NCI-H1694 treated with DMSO at 0.1 percent for 48 hours (cell line): ENCODE measurements at places on chromosomes 6 and 20.

DNA sequence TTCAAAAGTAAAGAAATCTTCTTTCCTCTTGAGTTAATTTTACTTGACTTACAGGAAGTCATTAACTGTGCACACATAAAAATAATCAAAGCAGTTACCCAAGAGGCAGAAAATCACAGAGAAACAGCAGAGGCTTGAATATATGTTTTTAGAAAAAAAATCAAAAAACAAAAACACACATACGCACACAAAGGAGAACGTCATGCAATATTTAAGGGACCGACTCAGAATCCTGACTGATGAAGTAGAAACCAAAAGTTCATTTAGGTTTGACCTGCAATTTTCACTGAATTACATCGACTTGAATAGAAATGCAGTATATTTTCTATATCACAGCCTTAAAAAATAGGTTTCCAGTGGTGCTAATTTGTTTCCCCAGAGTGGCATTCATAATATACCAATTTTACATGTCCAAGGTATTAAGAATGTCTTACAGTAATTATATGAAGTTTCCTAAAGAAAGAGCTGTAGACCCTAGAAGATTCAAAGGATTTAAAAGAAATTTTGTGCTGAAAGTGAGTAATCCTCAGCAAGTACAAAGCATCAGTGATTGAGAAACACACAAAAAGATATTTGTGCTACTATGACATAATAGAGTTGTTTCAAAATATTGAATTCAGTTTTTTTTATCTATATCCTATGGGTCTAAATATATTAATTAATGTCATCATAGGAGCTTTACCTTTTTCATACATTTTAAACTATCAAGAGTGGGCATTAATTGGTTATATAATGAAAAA lies 358.5 kb upstream of the RUNX2 start:
- no peak for DNase-seq

- peak; percentile 23 for DNase-seq
Measured at GRCh38 chr6:141988954-141989705, 143.6 kb upstream of the GJE1 start.

DNA sequence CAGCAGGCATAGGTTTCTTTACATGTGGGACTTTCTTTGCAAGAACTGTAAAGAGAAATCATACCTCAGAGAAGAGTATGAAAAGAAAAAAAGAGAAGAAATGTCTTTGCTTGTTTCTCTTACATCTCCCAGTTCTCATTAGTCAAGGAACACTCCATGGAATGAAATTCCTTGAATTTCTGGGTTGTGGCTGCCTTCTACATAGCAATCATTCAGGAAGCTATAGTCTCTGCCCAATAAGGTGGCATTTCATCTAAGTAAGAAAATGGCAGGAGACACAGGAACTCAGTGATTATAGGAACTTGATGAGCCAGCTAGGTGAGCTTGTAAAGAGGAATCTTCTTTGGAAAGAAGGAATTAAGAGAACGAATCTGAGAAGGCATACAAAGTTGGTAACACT lies 197.0 kb upstream of the FKBP1C start:
- no peak for DNase-seq

DNA sequence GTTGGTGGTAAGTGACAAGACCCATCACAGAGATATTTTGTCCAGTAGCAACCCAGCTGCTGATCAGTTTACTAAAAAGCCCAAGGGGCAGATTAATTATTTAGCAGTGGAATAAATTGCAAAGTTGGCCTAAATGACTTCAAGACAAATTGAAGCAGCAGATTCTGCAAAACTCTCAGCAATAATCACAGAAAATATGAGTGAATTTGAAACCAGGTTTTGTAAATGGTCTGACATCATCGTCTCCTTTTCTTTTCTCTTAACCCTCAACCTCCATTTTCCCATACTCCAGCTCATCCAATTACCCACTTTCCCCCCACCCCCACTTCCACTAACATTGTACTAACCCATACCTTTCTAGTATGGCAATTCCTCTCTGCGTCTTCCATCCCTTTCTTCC lies 11.3 kb upstream of the PTPRK start:
- DNase-seq: no peak

DNA sequence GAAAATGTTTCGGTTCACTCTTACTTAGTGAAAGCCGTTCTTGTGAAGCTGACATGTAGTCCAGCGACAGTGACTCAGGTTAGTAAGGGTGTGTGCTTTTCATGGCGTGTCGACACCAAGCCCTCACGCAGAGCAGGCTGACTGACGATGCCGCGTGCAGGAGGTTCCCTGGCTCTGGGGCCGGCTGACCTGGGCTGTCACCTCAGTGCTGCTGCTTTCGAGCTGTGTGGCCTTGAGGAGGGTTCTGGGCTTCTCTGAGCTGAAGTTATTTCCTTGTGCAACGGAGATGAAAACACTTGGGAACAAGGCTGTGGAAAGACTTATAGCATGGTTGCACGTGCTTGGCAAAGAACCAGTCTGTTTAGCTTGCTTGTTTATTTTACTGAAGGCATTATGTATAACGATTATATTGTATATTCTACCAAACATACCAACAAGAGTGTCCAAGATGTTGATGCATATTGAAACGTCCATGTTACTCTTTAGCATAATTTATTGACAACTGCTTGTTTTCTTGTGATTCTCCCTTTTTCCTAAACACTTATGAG lies 59.2 kb downstream of the PHACTR3 start:
- DNase-seq: no peak

DNA sequence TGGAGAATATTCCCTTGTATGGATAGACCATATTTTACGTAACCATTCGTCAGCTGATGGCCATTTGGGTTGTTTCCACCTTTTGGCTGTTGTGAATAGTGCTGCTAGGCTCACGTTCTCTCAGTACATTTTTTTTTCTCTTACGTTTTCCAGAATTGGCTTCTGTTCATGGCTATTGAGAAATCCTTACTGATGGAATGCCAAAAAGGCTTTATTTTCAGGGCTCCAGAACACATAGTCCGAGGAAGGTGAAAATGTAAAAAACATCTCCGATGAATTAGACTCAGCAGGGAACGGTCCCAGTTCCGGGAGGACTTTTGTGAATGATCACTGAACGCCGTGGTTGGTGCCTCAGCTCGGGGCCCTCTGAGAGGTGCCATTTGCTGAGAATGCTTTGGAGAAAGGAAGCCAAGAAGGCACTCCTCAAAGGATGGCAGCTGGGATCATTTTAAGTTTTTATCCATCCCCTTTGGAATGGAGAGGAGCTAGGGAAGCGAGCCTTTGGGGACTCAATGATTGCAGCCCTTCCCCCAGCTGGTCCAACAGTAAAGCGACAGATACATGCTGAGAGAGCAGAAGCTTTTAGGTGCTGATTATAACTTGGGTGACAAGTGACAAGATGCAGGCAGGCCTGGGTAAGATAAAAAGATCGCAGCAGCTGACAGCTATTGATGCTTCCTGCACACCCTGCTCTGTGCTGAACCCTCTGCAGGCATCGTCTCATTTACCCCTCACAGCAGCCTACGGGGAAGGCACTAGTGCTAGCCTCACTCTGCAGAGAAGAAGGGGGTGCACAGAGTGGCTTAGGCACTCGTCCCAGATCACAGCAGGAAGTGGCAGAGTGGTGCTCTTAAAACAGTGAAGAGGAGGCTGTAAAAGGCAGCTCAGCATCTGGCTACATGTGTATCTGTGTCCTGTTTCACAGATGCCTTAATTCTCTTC lies 133.4 kb upstream of the KCNG1 start:
- peak; percentile 62 for DNase-seq

DNA sequence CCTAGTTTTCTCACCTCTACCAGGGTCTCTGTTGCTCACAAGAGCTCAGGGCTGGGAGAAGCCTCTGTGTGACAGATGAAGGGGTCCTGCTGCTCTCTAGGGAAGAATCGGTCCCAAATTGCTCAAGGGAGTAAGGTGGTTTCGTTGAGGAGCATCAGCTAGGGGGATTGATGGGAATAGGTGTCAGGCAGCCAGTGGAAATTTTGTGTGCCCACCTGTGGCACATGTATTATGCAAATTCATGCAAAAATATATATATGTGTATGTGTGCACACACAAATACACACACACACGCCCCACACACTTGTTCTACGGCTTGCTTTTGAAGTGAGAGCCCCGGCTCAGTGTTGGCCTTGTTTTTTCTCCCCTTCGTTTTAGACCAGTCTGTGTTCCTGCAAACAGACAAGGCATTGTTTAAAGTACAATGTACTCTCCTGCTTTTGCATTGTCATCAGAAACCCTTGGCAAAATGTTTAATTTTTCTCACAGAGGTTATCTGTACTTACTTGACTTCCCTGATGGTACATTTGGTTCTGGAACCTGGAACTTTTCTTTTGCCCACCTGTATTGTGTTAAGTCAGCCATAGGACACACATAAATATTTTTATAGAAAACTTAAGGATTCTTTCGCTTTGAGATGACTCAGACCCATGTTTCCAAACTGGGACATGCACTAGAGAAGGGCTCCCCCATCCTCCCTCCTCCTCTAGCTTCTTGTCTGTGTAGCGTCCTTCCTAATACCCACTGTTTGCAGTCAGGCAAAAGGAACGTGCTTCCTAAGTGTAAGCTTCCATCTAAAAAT lies 26.7 kb downstream of the FOXO3 start:
- no peak for DNase-seq

GRCh38 chr6:15498640-15499039 lies 164.2 kb downstream of the DTNBP1 start:
- DNase-seq: no peak

- DNase-seq: no peak
Measured at GRCh38 chr6:26183581-26184366, 96.5 kb downstream of the HFE start.

GRCh38 chr6:102039441-102039840 lies 645.9 kb downstream of the GRIK2 start:
- DNase-seq: no peak

DNA sequence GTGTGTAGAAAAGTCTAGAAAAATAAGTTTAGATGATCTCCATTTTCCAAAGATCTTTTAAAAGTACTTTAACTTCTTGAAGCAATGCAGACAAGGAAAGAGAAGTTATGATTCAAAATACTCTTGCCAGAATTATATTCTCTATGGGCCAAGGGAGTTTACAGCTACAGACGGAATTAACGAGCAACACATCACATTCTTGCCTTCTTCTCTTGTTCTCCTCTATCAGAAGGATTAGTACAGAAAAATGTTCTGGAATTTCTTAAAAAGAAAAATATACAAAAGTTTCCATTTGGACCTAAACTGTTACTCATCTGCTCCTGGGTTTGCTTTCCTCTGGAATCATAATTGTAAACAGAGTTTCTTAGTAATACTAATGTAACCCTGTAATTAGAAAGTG lies 284.7 kb upstream of the HSF2 start:
- no peak for DNase-seq

DNA sequence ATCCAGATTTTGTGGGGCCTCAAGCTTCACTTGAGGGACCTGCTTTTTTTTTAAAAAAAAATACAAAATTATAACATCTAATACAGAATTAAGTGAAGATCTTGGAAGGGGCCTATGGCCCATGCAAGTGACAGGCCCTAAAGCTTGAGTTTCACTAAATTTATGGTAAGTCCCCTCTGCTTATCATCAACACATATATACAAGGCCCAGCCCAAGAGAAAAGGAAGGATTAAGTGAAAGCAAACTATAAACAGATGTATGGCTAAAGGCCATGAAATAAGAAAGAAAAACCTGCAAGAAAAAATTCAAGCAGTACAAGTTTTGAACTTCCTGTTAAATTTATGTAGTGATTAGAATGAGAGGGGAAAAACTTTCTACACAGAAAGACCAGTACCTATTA lies 86.8 kb downstream of the CDC40 start:
- no peak for DNase-seq

- no peak for DNase-seq
Measured at GRCh38 chr6:126811321-126811720, 307.1 kb upstream of the RSPO3 start.

- DNase-seq: no peak
Measured at GRCh38 chr6:18126121-18126520, 3.6 kb upstream of the NHLRC1 start.

GRCh38 chr20:57061051-57061900 lies 205.2 kb downstream of the BMP7 start:
- no peak for DNase-seq

GRCh38 chr6:56650191-56650590 lies 7.5 kb upstream of the DST start:
- no peak for DNase-seq

GRCh38 chr6:167275436-167275835 lies 15.7 kb upstream of the UNC93A start:
- no peak for DNase-seq

DNA sequence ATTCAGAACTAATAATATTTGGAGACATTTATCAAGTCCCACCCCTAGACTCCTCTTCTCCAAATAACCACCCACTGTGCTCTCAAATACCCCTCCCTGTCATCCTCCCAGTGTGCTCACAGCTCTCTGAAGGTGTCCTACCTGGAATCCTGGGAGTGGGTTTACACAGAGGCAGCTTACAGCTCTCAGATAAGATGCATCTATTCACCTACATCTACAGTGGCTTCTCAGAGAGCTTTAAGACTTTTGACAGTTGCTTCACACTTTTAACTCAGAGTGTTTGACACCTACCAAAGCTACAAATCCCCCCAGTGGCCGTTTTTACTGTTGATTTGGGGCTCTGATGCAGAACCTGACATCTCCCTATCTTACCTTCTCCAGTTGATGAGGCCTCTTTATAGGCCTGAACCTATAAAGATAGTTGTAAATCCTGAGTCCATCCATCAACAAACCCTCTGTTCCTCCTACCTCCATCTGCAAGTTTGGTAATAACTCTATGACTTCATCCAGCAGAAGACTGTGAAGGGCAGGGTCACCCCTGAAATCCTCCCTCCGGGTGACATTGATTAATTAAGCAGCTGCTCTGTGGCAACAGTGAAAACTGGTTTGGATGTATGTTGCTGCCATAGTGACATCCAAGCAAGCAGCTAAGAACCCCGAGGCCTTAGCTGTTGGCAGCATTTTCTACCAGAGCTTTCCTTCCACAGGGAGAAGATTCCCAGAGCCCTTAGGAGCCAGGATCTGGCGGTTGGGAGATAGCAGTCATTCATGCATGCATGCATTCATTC lies 226.1 kb upstream of the RREB1 start:
- DNase-seq: peak; percentile 6

DNA sequence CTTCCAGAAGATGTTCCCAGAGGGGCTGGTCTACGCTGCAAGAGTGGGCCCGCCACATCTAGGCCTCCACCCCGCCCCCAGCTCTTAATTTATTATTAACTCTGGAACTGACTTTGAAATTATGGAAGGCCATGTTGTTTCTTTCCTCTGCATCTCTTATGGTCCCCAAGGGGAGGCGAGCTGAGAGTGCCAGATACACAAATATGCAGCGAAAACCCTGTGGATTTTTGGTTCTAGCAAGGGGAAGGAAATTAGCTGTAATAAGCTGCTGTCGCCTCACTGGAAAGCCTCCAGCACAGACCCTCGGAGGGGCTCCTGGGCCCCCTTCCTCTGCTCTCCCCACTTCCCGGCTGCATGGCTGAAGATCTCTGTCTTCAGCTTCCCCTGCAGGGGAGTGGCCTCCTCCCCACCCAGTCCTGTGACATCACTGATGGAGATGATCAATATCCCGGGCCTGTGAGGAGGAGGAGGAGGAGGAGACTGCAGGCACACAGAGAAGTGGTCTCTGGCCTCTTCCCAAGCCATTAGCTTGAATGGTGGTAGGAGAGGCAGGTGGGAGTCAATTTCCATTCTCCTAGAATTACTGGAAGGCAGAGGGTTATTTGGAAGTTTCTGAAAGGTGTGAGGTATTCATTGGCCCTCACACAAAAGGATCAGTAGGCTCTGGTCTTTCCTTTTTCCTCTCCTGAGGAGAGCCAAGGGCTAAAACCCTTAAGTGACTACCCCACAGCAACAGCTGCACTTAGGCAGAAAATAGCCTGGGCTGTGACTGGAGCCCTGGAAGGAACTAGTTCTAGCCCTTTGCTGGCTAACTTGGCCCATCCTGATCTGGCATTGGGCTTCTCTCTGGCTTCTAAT lies 39.7 kb upstream of the CCDC167 start:
- no peak for DNase-seq

- no peak for DNase-seq
Measured at GRCh38 chr20:17896771-17897369, 71.7 kb downstream of the SNX5 start.
